ENCODE measurements at places on chromosomes 3 and 15.

- DNase-seq, result no peak
Measured at GRCh38 chr3:154758109-154758868, 321.8 kb upstream of the MME start.

DNA sequence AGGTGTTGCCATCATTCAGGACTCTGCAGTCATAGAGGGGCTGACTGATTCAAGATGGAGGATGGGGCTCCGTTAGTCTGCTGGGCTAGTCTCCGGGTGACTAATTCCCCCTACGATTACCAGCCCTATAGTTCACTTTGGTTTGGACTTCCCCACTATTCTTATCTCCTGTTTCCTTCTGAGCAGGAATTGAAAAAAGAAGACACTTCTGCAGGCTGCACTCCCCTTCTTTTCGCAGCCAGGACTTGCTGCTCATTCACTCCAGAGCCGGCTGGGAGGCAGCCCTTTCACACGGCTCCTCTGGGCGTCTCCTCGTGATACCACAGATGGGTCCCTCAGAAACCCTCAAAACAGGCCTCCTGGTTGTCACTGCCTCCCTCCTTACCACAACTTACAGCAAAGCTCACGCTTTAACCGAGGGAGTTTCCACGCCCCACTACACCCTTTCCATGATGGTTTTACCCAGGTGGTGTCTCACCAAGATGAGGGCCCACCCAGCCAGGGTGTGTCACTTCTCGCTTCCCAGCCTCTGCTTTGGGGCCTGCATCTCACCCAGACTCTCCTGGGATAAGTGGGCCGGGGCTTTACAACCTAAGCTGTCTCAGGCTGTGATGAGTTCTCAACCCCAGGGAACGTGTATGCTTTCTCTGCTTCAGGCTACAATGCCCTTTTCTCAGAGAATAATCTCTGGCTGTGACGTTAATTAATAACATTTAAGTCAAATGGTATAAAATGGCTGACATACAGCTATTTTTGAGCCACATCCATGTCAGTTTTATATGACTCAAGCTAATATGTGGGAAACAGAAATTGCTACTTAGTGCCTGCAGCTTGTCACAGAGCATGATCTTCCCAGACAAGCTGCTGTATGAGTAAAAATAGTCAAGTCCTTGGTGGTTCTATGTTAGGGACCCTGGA is 11.9 kb downstream of the CX3CR1 start:
- DNase-seq, result peak; percentile 36

DNA sequence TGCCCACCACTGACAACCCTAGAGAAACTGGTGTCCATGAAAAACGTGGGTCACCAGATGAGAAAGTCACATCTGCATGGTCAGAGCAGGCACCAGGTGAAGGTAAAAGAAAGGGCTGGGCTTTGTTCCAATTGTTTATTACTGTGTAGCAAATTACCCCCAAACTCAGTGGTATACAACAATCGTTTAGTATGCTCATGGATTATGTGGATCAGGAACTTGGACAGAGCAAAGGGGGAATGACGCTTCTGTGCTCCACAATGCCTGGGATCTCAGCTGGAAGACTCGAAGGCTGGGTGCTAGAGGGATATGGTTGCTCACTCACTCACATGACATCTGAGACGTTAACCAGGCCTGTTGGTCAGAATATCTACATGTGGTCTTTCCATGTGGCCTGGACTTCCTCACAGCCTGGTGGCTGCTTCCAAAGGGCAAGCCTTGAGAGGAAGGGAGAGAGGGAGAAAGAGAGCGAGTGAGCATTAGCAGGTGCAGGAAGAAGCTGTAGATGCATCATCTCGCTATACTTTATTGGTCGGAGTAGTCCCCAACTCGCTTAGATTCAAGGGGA is 44.9 kb downstream of the LPP start:
- no peak for DNase-seq

- no peak for DNase-seq
Measured at GRCh38 chr15:57522148-57522547, 69.6 kb upstream of the MYZAP start.

GRCh38 chr3:135018149-135018923 is 223.3 kb downstream of the EPHB1 start:
- no peak for DNase-seq

DNA sequence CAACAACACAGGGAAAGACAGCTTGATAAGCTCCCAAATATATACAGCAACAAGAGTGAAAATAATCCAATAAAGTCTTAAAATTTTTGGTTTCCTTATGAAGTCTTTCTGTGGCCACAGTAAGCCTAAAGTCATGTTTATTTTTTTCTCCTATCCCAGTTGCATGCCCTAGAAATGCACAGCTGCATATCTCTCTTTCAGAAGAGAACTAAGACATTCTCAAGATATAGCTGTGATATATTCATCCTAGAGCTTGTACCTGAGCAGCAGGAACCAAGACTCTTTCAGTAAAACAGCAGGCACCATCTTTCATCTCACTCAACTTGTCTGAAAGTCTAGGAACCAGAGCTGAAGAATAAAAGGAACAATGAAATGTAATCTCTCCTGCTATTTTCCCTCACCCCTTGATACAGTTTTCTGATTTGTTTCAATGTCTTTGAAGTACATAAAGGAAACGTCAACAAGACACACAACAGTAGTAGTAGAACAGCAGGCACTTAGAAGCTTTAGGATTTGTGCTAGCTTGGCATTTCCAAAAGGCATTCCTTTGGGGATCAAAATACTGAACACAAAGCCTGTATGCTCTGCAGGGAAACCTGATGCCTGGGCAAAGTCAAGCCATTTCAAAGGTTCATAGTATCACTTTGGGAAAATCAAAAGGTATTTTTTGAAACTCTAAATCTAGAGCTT is 536.8 kb downstream of the PYDC2 start:
- DNase-seq, result no peak

DNA sequence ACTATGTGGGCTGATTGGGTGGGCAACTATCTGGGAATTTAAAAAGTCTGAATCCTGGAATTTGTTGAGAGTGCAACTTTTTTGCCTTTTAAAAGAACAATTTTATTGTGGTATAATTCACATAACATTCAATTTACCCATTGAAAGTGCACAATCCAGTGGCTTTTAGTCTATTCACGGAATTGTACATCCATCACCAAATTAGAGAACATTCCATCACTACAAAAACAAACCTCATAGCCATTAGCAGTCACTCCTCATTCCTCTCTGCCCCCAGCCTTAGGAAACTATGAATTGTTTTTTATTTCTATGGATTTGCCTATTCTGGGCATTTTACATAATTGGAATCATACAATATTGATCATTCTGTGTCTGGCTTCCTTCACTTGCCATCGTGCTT is 101.8 kb upstream of the ALDH1A3 start:
- no peak for DNase-seq

DNA sequence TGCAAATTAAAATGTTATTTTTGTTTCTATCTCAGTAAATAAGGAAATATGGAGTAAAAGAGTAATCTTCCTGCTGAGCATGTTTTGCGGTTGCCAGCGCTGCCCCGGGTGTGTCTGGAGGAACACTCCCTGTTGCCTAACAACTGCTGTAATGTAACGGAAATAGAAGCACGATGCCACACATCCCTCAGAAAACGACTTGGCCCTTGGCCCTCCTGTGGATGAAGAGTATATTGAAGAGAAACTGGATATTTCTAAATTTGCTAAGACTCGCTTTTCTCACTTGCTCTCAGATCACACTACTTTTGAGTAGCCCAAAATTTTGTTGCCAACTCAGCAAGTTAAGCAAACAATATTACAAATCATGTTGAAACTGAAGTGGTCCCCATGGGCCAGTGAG is 18.9 kb downstream of the CX3CR1 start:
- peak; percentile 12 for DNase-seq

- no peak for DNase-seq
Measured at GRCh38 chr3:25033407-25034029, 394.5 kb upstream of the RARB start.

DNA sequence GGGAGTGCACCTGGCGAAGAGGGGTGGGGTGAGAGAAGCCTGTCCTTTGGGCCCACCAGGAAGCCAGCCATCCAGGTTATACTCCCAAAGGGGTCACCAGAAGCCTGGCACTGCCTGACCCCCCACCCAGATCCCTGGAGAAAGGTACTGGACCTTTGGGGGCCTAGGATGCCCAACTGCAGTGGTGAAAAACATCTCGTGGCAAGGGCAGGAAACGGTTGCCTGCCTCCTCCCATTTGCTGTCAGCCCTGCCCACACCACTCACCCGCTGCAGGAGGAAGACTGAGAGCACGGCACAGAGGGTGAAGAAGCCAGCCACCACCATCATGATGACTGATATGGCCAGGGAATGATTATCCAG is 2.2 kb upstream of the ULK3 start:
- DNase-seq, result peak; percentile 48

GRCh38 chr3:6805236-6805635 is 55.7 kb upstream of the GRM7 start:
- no peak for DNase-seq

DNA sequence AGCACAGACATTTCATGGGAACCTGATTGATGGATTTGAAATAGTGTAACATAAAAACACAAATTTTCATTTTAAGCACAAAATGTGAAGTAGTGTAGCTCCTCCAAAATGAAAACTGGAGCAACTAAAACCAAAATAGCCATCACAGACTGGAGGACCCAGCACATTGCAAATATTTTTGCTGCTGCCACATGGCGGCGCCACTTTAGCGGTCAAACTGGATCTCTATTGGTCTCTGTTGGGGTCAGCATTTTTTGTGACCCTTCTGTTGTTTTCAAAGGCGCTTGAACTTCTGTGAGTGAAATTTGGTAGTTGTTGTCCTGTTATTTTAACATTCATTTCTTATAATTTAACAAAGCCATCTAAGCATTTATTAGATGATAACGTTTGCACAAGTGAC is 259.9 kb downstream of the IL20RB start:
- no peak for DNase-seq

DNA sequence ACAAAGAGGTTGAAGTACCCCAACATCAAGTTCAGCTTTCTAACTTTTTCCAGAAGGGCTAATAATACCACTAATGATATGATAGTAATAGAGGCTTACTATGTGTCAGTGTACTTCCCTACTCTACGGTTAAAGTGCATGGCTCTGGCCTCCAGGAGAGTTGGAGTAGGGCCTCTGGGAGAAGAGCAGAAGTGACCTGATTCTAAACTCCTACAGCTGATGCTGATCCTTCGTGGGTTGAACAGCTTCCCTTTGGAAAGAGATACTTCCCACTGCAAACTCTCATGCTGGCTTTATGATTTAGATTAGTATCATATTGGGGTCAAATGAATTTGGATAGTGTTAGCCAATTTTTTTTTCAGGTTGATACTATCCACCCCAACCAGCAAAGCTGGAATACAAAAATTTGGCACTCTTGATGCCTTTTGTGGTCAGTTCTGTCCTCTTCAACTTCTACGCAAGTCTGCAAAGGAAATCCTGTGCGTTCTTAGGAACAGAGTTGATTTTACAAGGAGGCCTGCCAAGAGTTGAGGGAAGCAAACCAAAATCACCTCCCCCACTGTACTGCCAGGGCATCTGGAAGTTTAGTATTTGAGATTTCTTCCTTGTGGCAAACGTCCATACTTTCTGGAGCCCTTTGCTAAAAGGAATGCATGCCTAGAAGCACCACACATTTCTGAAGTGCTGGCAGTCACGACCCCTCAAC is 17.8 kb downstream of the TMEM212 start:
- no peak for DNase-seq

DNA sequence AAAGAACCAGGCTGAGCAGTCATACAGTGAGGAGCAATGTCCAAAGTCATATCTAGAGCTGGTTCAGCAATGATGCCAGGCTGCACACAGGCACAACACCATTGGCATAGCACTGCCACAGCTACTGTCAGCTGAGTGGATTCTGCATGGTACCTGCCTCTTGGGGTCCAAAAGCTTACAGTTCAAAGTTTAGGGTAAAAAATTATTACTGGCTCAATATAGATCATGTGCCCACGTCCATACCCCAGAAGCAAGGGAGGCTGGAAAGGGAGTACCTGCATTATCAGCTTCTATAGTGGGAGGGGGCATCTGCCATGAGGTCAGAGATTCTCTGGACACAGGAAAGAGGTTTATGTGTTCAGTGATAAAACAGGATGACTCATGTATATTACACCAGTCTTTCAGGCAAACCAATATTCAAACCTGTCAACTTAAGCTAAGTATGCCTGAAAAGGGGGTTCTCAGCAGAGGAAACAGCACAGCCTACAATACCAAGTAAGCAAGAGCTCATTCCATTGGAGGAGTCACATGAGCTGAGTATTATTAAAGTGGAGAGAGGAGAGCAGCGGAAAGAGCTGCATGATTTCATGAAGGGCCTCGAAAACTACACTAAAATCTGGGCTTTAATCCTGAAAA is 99.0 kb downstream of the ANO10 start:
- no peak for DNase-seq

DNA sequence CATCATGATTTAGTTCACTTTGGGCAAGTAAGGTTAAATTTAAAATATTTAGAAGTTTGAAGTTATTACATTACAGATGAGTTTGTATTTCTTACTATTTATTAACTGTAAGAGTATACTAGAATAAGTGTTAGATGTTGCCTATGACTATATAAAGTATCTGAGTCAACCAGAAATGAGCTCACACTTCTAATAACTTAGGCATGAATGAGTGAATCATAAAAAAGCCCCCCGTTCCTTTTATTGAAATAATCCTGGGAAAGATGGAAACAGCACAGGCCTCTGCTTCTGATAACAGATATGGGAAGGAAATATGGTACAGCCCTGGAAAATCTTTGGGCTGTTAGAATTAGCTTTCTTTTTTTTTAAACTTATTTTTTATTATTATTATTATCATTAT is 66.6 kb upstream of the TGFBR2 start:
- DNase-seq, result no peak

GRCh38 chr3:151296226-151296625 is 17.9 kb upstream of the P2RY14 start:
- no peak for DNase-seq

- DNase-seq, result peak; percentile 61
Measured at GRCh38 chr15:69523010-69524001, 70.7 kb downstream of the RPLP1 start.

DNA sequence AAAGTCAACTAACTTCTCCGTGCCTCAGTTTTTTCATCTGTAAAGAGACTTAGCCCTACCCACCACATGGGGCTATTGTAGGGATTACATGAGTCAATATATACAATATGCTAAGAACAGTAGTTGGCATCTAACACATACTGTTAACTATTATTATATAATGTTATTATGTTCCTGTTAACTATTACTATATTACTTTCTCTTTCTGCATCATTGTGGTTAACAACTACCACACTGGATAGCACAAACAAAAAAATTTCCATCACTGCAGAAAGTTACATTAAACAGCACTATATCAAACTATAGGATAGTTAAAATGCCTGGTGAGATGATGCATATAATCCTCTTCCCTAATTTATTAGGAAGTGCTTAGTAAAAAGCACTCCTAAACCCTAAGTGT is 23.7 kb downstream of the STAG1 start:
- DNase-seq, result no peak

GRCh38 chr3:29937185-29937584 is 656.3 kb downstream of the RBMS3 start:
- no peak for DNase-seq

Data from activated T-cell treated with anti-CD3 and anti-CD28 coated beads for 1 hour (primary cell).